ENCODE measurements at places on chromosomes 16 and 17. TPM values are rescaled to one million over a fixed set of nuclear protein-coding genes. Genes with fewer than 3 reads are reported as not detected.

Gene PRAC1
- total RNA-seq, result not detected

Gene WFIKKN1
- total RNA-seq, result not detected

Gene PPY
- total RNA-seq, result not detected

- no peak for DNase-seq
Measured at GRCh38 chr17:81440051-81440471, 44.8 kb downstream of the BAHCC1 start.

DNA sequence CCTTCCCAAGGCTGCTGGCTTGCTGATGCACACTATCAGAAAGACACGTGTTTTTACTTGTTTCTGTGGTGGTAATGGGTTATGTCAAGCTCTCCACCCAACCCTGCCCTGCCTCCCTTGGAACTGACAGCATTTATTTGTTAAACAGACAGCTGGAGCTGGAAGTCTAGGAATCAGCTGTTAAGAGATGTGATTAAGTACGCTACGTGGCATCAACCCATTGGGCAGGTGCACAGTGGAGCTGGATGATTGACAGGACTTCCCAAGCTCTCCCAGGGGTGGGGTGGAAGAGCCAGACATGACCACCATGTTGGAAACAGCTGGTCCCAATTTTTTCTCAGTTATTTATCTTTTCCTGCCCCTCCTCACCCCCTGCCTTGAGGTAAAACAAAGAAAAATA lies 49.4 kb downstream of the ADAMTS18 start:
- no peak for DNase-seq

Measured in bronchial epithelial cell (primary cell).